T-helper 2 cell treated with Interferon-gamma antibody and Interleukin-4, amounts not matched to agents 5 μg/mL and 100 μg/mL, for 36 hours (primary cell): ENCODE measurements at places on chromosomes 16 and 17.

GRCh38 chr16:8718851-8719680, 44.6 kb downstream of the ABAT start:
- no peak for DNase-seq

DNA sequence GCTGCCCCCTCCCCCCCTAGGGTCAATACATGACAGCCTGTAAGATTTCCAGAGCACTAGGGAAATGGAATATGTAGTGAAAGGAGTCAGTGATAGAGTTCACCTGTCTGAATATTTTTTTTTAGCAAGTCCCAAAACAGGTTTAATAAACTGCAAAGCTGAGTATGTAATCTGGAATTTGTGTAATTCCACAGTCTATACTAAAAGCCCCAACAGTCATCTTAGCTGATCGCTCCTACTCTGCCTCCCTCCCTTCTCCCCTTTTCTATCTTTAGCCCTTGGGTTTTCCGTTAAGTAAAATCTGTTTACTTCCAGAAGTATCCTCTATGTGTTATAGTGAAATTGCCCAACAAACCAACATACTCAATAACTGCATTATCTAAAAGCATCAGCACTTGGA, 3.5 kb downstream of the CDH13 start:
- no peak for DNase-seq

DNA sequence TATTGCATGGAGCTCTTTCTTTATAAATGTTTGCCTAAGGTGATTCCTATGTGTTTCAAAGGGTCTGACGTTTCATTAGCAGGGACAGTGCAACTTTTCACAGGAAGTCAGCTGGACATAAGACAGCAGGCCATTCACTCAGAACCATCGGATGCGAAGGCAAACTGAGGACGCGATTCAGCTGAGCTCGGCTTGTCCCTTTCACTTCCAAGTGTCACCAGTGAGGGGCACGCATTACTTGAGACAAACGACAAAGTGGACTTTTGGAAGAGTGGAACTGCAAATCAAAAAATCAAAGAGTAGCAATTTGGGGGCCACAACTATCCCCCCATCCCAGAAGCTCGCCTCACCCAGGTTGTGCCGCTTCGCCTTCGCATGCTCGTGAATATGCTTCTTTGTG, 14.6 kb downstream of the USP22 start:
- DNase-seq = no peak

DNA sequence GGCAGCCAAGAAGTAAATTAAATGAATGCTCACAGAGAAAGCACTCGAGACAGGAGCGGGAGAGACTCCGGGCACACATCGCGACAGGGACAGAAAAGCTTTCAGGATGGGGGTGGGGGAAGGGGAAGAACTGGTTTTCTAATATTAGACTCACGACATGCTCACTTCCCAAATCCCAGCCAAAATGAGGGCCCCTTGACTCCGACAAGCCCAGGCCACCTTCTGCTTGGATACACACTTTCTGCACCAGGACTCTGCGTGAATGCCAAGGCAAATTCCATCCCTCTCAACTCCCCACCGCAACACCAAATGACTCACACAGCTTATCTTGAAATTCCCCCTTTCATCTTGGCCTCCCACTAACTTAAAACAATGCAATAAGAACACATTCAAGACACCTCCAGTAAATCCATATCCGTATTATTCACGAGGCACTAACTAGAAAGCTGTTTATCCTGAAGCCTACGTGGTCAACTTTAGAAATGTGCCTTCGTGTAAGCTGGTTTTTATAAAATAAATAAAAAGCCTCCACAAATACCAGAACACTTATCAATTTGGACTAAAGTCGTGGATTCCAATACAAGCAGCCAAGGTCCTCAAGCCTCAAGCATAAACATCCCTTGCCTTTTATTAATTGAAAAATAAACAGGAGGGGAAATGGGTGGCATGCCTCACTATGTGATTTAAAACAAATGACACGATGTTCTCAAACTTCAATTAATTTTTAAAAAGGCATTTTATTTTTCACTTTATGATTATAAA, 46.1 kb downstream of the NXN start:
- no peak for DNase-seq

- no peak for DNase-seq
Observed at GRCh38 chr17:48612854-48613691, 2.0 kb downstream of the HOXB8 start.

DNA sequence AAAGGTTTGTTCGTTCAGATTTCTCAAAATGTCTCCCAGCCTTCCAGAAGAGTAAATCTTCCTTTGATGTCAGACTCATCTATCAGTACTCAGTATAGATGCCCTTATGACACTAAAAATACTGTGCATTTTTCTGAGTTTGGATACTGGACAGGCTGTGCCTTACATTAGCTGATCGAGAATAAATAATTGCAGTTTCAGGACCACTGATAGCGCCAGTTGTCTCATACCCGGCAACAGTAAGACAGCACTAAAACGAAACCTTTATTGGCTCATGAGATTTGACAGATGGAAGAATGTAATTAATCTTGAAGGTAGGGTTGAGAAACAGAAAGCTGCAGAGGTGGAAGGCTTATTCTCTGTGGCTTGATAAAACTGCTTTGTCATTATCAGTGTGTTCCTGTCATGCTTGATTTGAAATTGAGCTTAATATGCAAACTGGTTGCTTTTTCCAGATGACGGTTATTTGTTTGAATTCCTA, 1.2 kb downstream of the ATP6V0A1 start:
- DNase-seq = no peak

DNA sequence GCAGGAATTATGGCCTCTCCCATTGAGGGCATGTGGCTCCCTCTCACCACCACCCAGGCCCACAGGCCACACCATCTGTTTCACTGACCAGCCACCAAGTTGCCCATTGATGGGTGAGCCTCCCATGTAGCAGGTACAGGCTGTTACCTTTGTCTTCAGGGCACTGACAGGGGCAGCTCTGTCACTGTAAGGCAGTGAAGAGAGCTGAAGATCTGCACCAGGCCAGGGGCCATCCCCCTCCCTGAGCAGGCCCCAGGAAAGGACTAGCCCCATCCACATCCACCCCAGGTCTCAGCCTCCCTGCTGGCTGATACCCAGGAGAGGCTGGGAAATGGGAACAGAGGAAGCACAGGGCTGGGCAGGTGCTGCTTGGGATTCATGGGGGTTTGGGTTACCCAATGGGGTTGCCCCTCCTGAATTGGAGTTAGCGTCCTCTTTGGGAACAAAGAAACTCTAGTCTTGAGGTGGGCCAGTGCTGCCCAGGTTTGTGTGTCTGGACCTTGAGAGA, 1691.4 kb downstream of the TP53TG3F start:
- DNase-seq = no peak

GRCh38 chr16:52114379-52114778, 432.6 kb downstream of the TOX3 start:
- DNase-seq = no peak

- no peak for DNase-seq
Observed at GRCh38 chr17:67628580-67629013, 89.1 kb upstream of the NOL11 start.

- no peak for DNase-seq
Observed at GRCh38 chr17:29089601-29090044, 46.7 kb downstream of the PIPOX start.

DNA sequence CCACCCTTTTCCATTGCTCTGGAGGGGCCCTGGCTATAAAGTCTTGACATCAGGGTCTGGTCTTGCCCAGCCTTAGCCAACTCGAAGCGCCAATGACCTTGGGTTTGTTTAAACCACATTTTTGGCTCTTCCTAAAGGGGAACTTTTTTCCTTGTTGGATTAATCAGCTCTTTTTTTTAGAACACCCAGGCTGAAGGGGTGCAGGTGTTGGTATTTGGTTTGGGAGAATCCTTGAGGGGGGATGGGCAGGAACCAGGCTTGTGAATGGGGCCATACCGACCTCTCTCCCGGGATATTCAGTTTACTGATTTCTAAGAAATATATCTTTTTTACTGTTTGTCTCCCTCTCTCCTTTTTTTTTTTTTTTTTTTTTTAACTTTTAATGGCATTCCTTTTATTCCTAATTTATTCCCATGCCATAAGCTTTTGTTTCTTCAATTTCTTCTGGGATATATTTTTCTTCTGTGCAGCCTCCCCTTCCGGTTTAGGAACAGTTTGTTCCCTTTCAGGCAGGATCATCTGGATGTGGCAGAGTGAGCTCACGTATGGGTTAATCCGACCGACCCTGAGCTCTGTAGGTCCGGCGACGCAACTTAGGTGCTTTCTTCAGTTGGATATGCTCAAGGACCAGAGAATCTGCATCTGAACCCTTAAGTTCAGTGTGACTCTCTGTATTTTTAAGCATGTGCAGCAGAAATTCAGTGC, 129.5 kb downstream of the ABCC6 start:
- no peak for DNase-seq

GRCh38 chr16:49640581-49640980, 215.3 kb downstream of the ZNF423 start:
- no peak for DNase-seq

DNA sequence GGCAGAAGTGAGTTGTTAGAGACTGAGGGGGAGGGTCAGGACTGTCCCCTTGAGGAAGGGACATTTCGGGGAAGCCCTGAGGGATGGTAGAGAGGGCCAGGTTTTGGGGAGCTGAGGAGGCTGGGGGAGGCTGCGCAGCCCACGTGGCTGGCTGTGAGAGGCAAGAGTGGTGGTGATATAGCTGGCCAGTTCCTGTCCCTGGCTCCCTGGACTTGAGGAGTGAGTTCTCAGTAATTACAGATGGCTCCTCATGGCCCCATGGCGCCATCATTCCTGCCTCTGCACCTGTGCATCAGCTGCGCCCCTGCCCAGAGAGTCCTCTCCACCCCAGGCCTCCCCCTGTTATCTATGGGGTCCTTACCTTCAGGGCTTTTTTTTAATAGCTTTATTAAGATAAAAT, 30.3 kb downstream of the MPRIP start:
- DNase-seq = no peak

DNA sequence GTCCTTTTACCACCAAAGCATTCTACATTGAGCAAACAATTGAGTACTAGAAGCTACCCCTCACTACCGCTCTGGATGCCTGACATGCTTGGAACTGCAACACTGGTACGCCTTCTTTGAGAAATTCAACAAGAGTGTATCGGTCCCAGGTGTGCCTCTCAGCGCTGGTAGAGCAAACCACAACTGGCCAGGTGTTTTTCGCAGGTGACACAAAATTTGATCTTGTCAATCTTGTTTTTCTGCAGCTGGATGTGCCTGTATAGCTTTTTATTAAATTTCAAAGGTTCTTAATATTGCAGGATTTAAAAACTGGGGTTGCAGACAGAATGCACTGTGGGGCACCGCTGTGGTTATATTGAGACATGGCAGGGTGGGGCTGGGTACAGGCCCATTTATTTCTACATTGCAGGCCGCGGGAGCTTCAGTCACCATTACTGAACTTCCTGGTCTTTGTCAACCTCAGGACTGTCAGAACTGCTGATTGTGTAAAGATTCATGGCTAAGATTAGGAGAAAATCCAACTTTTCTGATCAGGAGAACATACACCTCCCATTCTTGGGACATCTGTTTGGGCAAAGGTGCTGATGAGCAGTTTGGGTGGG, 4.5 kb upstream of the SNX20 start:
- no peak for DNase-seq

DNA sequence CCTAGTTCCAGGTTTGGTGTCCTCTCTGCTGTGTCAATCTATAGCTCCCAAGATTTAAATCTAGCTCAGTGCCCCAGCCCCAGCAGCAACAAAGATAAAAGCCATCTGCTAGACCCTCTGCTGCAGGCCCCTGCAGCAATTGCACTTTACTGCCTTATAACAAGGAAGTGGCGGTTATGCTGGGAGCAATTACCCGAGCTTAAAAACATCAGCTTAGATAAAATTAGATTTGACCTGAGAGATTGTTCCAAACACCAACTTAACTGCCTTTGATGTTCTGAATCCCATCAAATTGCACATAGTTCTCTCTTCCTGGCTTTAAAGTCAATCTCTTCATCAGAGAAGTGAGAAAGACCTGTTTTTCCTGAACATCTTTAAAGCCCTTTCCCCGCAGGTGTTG, 62.4 kb upstream of the SHISA6 start:
- DNase-seq = no peak

GRCh38 chr17:38327936-38328335, 15.8 kb downstream of the GPR179 start:
- DNase-seq = no peak

DNA sequence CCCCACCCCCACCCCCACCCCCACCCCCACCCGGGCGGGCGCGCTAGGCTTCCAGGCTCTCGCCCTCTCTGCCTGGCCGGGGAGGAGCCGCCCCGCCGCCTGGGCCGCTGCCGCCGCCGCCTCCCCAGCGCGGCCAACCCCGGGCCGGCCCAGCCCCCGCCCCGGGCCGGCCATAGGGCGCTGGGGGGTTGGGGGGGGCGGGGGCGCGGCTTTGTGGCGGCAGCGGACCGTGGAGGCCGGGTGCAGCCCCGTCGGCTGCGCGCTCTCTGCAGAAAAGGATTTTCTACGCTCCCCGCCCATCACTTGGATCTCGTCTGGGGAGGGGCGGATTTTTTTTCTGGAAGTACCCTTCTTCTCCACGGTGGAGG, 230.9 kb downstream of the MRTFB start:
- no peak for DNase-seq

- DNase-seq = no peak
Observed at GRCh38 chr16:21703156-21703555, 39.4 kb downstream of the OTOA start.

DNA sequence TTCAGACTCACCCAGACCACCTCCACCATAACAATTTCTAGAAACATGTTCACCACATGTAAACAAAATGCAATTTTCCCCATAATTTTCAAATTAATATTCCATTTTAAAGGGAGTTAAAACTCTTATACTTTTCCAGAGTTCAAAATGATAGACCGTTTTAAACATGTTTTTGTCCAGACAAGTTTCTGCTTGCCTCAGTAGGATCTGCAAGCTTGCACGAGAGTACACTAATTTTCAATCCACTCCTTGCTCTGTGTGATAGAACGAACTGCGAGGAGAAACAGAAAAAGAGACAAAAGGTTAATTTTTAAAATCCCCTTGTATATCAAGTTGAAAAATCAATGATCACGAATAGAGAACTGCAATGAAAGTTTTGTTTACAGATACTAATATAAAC, 7.1 kb downstream of the FAHD1 start:
- DNase-seq = no peak

DNA sequence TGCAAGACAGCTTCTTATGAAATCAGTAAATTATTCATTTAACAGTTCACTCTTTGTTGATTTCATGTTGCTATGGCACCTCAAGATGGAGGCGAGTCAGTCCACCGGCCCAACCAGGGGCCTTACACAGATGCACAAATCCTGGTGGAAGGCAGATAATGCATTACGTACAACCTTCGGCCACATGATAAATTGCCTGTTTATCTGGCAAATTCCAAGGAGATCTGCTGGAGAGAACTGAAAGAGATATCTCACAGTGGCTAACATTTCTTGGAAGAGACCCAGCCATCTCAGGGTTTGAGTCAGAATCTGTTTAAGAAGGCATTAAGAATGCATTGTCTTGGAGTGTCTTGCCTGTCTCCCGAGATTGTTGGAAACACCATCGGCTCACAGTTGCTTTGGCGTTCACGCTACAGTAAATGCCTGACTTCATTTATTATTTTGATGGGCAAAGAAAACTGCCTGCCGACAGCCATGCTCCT, 225.6 kb downstream of the MSI2 start:
- DNase-seq = no peak

- DNase-seq = no peak
Observed at GRCh38 chr16:22670044-22670536, 143.9 kb upstream of the HS3ST2 start.
